ENCODE measurements at places on chromosomes 16 and 17. TPM values are rescaled to one million over a fixed set of nuclear protein-coding genes. Genes with fewer than 3 reads are reported as not detected.

The MT1A gene
- total RNA-seq = not detected

The TGFB1I1 gene
- 0.58 TPM for total RNA-seq

The IGFALS gene
- total RNA-seq = 2.1 TPM

The HOXB4 gene
- total RNA-seq = 2.3 TPM

The HBA1 gene
- total RNA-seq = not detected

The ZP2 gene
- not detected for total RNA-seq

The RSAD1 gene
- 88.2 TPM for total RNA-seq

The HOXB6 gene
- not detected for total RNA-seq

The CRHR1 gene
- not detected for total RNA-seq

The KRTAP1-1 gene
- total RNA-seq = not detected

The PPP1R27 gene
- total RNA-seq = not detected
